ENCODE measurements at places on chromosomes 6 and 20.
A peak's percentile ranks its signal among the peaks of the same experiment; 100 is the strongest.

GRCh38 chr20:59752101-59752586 lies 147.8 kb downstream of the PHACTR3 start:
- no peak for DNase-seq

- no peak for DNase-seq
Measured at GRCh38 chr6:122472022-122472340, 374 bp upstream of the SERINC1 start.

- DNase-seq: no peak
Measured at GRCh38 chr6:143396497-143397226, 53.8 kb downstream of the ADAT2 start.

DNA sequence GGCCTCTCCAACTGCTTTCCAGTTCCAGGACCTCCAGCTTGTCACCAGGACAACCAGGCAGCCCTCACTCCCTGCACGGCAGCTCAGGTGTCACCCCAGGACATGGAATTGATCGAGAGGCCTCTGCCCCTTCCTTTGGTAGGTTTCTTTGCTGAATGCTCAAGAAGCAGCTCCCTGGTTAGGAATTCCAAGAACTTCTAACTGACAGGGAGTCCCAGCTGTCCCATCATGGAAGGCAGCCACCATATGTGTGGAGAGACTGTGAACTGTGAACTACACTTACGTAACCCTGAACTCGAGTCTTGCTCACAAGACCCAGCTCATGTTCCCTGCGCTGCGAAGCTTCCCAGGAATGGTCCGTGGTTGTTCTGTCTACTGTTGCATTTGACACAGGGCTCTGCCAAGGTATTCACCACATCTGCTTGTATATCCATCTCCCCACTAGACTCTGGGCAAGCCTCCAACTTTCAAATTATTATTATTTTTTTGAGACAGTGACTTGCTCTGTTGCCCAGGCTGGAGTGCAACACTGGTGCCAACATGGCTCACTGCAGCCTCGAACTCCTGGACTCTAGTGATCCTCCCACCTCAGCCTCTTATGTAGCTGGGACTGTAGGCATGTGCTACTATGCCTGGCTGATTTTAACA lies 35.7 kb downstream of the MGME1 start:
- no peak for DNase-seq

DNA sequence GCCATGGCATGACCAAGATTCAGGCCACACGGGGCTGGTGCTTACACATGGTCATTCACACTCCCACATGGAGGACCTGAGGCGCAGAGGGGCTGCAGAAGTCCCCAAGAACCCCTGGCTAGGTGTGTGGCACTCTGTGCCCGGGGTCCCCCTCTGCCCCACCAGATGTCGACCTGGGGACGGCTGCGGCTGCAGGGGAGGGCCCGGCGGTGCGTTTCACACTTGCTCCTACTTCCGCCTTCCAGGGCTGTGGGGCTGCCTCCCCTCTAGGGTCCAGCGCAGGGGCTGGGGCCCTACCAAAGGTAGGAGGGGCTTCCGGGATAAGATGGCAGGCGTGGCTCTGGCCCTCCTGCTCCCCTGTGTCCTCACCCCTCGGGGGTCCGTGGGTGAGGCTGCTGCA lies 81.1 kb upstream of the SLCO4A1 start:
- DNase-seq: no peak

DNA sequence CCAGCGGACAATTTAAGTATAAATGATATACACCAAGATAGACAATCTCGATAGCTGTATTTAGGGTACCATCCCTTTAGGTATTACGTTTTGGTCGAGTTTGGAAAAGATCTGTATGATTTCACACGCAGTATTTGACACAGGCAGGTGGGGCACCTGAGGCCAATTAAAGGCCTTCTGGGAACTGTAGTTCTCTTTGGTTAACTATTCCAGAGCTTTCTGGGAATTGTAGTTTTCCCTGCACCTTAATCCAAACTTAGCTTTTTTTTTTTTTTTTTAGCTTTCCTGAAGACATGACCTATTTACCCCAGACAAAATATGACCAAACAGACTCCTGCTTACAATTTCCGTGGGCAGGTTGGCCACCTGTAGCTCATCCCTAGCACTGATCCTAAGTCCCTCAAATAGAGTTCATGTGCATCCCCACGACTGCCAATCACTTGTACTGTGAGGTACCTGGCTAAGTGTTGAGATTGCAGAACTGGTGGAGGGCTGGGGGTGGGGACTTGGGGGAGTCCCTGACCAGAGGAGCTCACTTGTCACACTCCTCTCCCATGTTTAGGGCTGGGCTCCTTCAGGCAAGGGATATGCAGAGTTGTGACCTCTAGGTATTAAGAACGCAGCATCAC lies 999 bp upstream of the EHMT2 start:
- DNase-seq: peak; percentile 71

DNA sequence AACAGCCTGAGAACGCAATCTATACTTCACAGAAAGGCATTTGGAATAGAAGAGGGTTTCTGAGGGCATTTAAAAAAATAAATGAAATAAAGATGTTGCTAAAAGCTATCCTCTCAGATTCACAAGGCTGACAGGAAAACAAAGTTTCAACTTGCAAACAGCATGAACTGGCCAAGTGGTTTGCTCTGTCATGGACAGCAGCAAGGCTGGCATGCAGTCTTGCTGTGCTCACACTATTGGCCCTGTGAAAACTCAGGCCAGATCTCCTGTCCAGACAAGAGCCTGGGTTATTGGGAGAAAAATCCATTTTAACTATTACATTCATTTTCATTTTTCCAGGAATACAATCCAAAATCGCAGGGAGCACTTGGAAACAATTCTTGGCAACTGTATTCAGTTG lies 506.2 kb upstream of the SLC35B3 start:
- no peak for DNase-seq

DNA sequence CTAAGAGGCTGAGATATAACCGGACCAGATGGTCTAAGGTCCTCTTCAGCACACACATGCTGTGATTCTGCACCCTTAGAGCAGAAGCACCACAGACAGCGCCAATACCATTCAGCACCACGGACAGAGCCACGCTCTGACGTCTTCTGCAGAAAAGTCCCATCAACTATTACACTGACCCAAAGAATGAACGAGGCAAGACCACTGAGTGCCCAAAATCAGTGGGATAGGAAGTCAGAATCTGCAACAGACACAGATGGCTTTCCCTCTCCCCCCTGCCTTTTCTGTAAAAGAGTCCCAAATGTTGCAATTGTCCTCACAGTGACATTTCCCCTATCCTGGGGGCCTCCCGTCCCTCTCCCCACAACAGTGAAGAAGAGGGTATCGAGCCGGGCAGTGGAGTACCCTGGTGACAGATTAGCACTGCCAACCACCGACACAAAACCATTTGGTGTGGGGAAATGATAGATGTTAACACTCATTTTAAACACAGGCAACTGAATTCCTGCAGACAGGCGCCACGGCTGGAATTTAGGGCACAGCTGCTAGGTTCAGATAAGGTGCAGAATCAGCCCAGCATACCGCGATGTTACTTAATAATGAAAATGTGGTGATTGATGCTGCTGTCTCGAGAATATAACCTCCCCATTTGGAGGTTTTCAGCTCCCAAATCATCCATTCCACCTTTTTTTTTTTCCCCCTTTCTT lies 66.6 kb upstream of the CTNNBL1 start:
- peak; percentile 40 for DNase-seq

DNA sequence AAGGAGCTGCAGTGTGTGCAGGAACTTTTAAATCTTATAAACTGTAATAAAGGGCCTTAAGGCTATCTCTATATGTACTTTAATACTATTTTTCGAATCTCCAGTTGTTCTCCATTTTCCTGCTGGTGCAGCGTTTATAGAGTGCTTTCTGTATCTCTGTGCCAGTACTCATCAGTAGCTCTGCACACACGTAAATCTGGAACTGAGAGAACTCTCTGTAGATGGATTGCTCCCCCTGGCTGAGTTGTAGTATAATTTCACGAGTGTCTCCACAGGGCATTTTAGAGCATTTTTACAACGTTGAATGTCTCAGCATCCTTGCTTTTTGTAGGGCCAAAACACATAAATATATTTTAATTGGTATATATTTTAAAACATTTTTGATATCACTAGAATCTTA lies 256.5 kb downstream of the TRDN start:
- peak; percentile 23 for DNase-seq

GRCh38 chr6:128241216-128241615 lies 279.2 kb downstream of the PTPRK start:
- DNase-seq: no peak

GRCh38 chr6:15143086-15143485 lies 102.8 kb upstream of the JARID2 start:
- DNase-seq: no peak

DNA sequence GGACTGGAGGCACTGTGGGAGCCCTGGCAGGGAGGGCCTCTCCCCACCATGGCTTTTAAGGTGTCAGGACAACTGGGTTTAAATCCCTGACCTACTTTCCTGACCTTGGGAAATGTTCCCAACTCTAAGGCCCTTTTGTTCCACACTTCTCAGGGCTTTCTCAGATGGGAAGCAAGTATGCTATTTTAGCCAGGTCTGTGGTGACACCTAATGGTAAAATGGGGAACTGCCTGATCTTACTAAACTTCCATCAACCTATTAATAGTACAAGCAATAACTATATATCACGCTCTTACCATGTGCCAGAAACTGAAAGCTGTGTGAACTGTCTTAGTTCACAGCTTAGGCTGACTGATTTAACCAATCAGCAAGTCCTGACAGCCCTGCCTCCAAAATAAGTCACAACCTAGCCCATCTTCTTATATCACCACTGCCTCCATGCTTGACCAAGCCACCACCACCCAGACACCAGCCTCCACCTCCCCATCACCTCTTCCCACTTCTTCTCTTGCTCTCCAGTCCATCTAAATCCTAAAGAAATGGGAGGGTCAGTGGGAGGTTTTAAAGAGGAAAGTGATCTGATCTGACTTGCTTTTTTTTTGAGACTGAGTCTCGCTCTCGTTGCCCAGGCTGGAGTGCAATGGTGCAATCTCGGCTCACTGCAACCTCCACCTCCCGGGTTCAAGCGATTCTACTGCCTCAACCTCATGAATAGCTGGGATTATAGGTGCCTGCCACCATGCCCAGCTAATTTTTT lies 6.9 kb upstream of the BLCAP start:
- DNase-seq: peak; percentile 74
